NCI-H524 treated with DMSO at 0.1 percent for 48 hours (cell line): ENCODE measurements at places on chromosomes 7 and 10.
A peak's percentile ranks its signal among the peaks of the same experiment; 100 is the strongest.

DNA sequence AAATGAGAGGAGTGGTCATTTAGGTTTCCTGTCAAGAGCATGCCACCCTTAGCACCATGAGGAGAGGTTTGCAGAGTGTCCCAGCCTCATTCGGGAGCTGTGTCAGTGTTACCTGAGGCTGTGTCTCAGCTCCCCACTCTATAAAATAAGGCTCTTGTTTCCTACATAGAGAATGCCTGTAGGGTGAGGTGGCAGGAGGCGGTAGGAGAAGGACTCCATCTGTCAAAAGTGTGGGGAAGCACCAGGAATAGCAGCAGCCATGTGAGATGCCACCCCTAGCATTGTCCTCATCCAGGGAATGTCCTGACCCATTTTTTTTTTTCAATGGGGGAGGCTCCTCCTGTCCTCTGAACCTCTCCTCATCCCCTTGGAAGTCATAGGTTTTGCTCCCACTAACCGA lies 451.2 kb downstream of the PLXNA4 start:
- DNase-seq, result no peak

DNA sequence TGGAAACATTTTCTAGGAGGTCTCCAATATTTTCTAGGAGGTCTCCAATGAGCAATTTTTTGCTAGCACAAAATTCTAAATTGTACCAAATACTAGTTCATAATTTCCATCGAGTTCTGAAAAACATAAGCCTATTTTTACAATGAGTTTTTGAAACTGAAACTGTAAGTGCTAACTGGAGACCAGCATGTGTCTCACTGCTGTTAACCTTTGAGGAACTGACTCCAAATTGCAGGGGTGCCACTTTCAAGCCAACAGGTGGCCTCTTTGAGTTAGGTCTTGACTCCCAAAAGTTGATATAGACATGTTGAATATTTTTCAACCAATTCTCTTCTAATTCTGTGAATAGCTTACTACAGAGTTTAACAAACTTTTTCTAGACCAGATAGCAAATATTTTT lies 58.8 kb downstream of the CAV1 start:
- DNase-seq, result no peak

DNA sequence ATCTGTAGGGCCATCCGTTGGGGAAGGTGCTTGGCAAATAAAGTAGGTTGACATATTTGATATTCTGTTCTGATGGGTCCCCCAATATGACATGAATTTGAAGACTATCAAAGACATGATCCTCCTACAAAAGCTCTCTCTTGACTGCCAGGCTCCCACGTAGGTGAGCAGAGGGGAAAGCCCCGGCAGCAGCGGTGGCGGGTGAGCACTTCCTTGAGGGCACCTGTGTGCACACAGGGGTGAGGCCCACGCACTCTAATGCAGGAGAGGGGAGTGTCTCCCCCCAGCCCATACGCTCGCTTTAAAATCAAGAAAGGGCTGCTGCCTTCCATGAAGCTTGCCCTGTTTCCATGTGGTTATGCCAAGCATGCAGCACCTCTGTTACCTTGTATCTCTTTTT lies 100.4 kb downstream of the TAX1BP1 start:
- no peak for DNase-seq

DNA sequence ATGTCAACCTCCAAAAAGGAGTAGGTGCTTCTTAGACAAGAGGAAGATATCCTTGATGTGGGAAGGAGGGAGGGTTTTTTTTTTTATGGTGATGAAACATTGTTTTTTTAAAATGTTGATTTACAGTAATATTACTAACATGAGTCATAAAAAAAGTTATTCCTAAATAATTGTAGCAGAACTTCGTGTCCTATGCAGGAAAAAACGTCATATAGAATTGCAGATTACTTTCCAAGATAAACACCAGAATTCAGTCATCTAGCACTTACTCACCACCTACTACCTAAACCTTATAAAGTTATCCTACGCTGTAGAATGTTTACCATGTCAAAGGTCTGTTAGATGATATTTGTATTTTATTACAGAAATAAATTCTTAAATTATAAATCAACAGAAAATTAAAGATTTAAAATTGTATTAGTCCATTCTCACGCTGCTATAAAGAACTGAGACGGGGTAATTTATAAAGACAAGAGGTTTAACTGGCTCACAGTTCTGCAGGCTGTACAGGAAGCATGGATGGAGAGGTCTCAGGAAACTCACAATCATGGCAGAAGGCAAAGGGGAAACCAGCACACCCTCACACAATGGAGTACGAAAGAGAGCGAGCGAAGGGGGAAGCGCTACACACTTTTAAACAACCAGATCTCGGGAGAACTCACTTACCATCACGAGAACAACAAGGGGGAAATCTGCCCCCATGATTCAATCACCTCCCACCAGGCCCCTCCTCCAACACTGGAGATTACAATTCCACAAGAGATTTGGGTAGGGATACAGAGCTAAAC lies 105.2 kb upstream of the NEBL start:
- no peak for DNase-seq

DNA sequence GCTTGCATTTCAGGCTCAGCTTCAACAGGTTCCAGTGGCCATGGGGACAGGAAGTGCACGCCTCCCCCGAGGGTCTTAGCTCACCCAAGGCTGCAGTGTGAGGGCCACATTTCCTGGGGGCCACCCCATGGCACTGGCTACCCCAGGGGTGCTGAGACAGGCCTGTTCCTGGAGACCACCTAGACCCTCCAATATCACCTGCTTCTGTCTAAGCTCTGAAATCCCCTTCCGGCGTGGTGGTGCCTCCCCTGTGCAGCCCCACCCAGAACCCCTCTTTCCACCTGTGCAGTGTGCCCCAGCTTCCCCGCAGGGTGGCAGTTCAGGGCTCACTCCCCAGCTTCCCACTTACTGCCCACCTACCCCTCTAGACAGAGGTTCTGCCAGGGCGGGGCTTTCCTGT lies 83.1 kb downstream of the ADARB2 start:
- DNase-seq, result no peak

DNA sequence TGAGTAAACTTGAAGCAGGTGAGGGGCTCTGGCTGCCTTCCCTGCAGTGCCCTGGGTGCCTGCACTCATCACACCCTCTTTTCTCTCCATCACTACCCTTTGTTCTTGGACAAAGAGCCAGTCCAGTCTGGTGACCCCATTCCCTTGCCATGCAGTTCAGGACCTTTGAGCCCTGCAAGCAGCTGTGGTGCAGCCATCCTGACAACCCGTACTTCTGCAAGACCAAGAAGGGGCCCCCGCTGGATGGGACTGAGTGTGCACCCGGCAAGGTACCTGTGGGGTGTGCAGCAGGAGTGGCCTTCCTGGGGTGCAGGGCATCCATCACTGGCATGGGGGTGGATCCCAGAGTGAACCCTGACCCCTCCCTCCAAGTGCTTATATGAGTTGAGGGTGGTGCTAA lies 48.7 kb downstream of the TBATA start:
- no peak for DNase-seq

DNA sequence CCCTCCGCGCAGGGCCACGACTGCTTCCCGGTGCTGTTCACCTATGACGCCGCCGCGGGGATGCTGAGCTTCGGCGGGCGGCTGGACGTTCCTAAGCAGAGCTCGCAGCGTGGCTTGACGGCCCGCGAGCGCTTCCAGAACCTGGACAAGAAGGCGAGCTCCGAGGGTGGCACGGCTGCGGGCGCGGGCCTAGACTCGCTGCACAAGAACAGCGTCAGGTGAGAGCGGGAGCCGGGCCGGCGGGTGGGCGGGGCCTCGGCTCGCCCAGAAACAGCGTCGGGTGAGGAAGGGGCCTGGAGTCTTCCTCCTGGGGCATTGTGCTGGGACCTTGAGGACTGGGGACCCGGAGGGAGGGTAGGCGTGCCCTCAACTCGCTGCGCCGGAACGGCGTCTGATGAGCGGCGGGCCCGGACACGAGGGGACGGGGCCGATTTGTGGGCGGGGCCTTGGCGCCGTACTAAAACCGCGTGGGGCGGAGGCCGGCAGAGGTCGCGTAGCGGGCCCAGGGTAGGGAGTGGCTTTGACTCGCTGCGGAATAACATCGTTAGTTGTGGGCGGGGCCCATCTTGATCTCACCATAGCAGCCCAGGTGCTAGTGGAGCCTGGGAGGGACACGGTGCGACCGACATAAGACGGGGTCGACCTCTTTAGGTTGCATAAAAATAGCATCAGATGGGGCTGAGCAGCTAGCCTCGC lies 15.6 kb downstream of the PDAP1 start:
- peak; percentile 37 for DNase-seq

DNA sequence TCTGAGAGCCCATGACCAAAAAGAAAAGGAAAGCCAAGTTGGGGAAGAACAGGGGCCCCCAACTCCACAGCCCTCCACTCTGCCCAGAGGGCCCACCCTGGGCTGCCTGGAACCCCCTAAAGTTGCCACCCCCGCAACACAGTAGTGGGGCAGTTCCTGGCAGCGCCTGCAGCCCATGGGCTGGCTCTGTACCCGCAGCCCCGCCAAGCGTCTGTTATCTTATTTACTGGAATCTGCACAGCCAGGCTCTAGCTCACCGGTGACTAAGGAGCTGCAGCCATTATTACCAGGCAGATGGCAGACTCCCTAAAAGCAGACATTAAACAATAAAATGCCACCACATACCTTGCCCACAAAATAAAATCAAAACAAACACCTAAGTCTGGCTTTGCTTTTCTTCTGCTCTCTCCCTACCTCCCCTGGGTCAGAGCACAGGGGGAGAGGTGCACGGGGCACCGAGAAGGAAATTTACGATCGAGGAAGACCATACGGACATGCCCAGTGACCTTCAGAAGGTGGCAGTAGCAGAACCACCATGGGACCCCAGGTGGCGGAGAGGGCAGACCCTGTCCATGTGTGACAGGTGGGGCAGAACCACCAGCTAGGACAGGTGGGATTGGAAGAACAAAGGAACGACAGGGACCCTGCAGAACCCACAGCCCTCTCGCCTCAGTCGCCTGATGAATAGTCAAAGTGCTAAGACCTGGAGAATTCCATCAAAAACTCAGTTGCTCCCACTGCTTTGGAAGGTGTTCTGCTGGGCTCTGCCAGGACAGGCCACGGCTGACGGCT lies 66.3 kb downstream of the PRKAG2 start:
- DNase-seq, result no peak

DNA sequence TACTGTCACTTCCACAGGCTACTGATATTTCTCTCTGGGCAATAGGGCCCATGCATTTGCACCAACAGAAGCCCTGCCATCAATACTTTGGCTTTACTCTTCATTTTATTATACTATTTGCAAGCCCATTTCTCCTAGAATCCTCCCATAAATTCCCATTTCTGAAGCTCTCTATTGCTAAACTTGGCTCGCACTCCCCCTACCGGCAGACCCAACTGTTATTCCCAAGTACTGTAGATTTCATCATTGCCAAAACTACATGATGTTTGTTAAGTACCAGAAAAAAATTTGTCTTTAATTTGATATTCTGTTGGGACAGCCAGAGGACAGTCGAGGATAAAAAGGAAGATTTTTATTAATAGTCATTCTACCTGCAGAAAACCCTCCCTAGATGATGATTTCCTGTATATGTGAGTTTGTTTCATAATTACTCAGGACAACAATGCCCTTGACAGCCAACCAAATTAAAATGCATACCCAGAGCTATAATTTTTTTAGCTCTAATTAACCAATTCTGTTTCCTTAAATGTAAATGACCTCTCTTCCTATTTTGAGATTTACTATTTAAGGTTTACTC lies 298.6 kb downstream of the REEP3 start:
- no peak for DNase-seq

DNA sequence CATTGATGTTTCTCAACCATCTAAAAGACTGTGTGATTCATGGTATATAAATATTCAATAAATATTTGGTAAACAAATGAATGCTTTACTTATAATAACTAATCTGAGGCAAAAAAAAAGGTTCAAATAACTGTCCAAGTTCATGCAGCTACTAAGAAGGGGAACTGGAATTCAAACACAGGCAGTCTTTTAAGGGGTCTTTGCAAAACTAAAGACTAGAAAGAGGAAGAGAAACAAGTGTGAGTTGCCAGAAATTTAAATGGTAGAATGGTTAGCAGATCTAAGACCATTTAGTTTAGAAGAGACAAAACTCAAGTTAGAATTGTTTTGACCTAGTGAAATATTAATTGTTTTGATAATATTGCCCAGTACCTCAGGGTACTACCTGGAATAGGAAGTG lies 642.0 kb upstream of the LRRN3 start:
- no peak for DNase-seq

GRCh38 chr7:674454-675410 lies 51.8 kb upstream of the DNAAF5 start:
- DNase-seq, result no peak

DNA sequence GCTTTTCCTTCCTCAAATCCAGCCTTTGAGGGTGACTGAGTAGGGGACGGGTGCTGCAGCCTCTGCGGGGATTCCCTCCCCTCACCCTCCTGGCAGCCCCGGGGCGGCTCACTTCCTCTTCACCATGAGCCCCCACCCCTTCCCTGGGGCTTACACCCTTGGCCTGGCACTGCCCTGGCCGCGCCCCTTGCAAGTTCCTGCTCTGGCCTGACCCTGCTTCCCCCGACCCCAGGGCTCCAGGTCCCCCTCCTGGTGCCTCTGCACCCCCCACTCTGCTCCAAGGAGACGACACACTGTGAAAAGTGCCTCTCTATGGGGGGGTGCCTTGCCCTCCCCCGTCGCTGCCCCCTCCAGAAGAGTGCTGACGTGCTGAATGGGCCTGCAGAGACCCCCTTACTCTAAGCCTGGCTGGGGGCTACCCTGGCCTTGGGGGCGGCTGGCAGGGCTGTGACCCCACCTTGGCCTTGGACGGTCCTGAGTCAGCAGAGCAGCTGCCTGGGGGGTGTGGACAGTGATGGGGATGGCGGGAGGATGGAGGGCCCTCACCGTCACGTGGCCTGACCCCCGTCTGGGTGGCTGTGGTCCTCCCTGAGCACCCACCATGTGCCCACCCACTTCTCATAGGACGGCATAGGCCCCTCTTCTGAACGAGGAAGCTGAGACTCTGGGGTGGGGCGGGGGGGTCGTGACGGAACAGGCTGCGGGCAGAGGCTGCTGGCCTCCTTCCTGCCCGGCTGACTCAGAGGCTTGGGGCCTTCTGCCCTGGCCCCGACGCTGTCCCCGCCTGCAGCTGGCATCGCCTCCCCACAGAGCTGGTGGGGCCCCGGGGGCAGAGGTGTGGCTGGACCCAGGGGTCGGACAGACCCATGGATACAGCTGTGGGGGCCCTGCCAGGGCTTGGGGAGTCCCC lies 9.8 kb downstream of the LFNG start:
- DNase-seq, result no peak

- DNase-seq, result no peak
Observed at GRCh38 chr10:5545778-5546710, 21.3 kb downstream of the CALML3 start.

DNA sequence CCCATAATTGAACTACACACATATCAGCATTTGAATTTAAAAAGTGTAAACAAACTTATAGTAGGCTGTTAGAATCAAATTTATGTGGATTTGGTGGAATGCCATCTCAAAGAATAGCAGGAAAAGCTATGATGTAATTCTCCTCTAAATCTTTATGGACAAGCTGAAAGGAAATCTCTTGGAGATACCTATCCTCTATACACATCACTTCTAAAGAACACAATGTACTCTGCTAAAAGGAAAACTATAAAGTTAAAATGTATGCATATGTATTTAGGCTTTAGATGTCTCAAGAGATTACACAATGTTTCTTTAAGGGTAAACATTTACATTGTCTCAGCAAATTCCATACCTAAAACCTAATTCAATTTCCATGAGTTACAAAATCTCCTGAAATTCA lies 323.3 kb downstream of the CRPPA start:
- DNase-seq, result no peak

- DNase-seq, result no peak
Observed at GRCh38 chr10:72523062-72523461, 102.8 kb downstream of the MICU1 start.

- DNase-seq, result no peak
Observed at GRCh38 chr10:70970830-70971229, 82.5 kb upstream of the PCBD1 start.
